ENCODE measurements at places on chromosomes 3 and 15. TPM values are rescaled to one million over a fixed set of nuclear protein-coding genes. Genes with fewer than 3 reads are reported as not detected.

GPR15 gene
- total RNA-seq, result not detected

KLHL40 gene
- 0.19 TPM for total RNA-seq

HEMK1 gene
- total RNA-seq, result 12.2 TPM

ISL2 gene
- not detected for total RNA-seq

DNA sequence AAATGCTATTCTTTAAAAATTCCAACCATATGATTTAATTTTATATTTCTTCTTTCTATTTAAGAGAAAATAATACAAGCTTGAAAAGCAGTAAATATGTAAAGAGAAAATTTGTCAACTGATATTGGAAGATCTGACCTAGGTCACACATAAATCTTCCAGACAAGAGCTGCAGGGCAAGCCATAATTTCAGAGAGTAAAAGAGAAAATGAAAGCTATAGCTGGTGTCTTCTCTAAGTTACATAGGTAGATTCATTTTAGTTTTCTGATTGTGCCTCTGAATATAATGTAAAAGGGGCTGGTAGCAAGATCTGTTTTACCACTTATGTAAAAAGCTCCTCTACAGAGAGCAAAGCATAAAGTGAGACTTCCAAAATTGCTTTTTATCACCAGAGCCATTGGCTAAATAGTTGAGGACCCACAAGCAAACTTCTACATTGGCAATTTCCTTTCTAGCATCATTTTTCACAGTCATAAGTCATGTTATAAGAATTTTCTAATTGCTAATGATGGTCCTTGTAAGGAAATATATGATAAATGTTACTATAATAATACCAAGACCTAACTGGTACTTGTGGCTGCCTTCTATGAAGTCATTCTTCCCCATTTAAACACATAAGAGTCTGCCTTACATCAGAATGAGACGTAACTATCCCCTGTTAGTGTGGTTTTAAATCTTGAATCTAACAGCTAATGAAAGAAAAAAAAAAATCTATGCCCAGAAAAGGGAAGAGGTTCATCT lies 80.8 kb upstream of the SKOR1 start:
- no peaks in the 10 kb centered on the region for H3K27me3 ChIP-seq
- no peak overlapping the region for H3K27ac ChIP-seq
- H3K36me3 ChIP-seq, result no peaks in the 10 kb centered on the region
- no peaks in the 10 kb centered on the region for H3K4me1 ChIP-seq

CHDH gene
- 3.6 TPM for total RNA-seq

DNA sequence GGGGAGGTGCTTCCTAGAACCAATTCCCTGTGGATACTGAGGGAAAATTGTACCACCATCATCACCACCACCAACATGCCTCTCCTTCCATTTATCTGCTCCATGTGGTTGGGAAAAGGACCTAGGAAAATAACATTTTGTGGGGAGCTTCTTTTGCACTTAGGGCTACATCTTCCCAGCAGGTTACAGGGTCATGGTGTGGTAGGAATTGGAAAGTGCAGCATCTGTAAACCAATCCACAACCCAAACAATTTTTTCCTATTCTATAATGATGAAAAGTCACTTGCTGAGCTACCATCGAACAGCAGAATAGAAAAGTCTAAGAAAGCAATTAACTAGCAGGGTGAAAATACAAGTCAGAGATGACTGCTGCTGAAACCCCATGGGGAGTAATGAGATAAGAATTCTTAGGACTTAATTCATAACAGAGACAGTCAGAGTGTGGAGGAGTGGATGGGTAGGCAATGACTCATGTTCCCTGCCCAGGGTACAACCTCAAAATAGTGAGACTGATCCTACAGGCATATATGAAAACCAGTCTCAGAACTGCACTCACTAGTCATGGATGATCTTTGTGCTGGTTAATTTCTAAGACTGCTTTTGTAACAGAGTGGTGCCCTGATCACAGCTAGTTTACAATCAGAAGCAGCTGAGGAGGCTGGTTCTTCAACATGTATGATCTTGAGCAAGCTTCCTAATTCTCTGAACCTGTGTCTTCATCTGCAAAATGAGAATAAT lies 38.1 kb upstream of the LEKR1 start:
- no peak overlapping the region for H3K27ac ChIP-seq
- no peak overlapping the region for H3K4me3 ChIP-seq
- H3K4me1 ChIP-seq, result no peaks in the 10 kb centered on the region
- DNase-seq, result no peak

DNA sequence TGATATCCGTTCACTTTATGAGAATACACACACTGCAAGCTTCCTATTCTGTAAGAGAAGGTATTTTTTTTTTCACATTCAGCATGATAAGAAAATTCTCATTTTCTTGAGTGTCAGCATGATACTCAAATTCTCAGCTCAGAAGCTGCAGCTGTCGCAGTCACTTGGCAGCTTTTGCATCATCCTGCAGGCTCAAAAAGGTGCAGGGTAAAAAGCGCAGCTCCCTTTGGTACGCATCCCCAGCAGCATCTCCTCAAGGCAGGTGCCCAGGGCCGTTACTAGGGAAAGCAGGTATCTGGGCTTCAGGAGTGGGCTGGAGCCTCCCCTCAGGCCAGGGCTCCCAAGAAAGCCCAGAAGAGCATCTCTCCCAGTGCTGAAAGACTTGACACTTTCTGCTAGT lies 22.3 kb downstream of the LNP1 start:
- H3K36me3 ChIP-seq, result no peaks in the 10 kb centered on the region
- no peak overlapping the region for H3K4me3 ChIP-seq
- H3K27ac ChIP-seq, result no peak overlapping the region
- DNase-seq, result no peak
- H3K27me3 ChIP-seq, result no peaks in the 10 kb centered on the region

DNA sequence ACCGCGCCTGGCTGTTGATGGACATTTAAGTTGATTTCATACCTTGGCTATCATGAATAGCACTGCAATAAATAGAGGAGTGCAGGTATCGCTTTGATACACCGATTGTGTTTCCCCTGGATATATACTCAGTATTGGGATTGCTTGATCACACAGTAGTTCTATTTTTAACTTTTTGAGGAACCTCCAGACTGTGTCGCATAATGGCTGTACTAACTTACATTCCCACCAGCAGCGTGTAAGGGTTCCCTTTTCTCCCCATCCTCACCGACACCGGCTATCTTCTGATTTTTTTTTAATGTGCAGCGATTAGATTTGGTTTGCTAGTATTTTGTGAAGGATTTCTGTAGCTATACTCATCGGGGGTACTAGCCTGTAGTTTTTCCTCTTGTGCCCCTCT lies 16.0 kb downstream of the RUBCN start:
- no peak overlapping the region for H3K4me3 ChIP-seq
- peaks cover 21% of the 10 kb centered on the region for H3K36me3 ChIP-seq
- no peaks in the 10 kb centered on the region for H3K27me3 ChIP-seq
- DNase-seq, result no peak
- H3K4me1 ChIP-seq, result no peaks in the 10 kb centered on the region

- no peaks in the 10 kb centered on the region for H3K4me1 ChIP-seq
- no peaks in the 10 kb centered on the region for H3K36me3 ChIP-seq
- H3K27me3 ChIP-seq, result no peaks in the 10 kb centered on the region
- H3K4me3 ChIP-seq, result no peak overlapping the region
- no peak for DNase-seq
These were observed 78.4 kb downstream of the PLSCR2 start for GRCh38 chr3:146390957-146391356.

DNA sequence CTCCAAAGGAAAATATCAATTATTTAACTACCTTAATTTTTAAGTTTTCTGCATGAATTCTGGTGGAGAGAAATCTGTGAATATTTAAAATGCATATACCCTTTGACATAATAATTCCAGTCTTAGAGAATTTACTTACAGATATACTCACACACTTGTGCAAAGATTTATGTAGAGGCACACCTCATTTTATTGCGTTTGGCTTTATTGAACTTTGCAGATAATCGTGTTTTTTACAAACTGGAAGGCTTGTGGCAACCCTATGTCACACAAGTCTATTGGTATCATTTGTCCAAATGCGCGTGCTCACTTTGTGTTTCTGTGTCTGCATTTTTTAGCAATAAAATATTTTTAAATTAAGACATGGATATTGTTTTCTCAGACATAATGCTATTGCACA lies 81.5 kb downstream of the SENP2 start:
- no peaks in the 10 kb centered on the region for H3K27me3 ChIP-seq
- no peak overlapping the region for H3K4me3 ChIP-seq
- H3K36me3 ChIP-seq, result no peaks in the 10 kb centered on the region
- H3K4me1 ChIP-seq, result no peaks in the 10 kb centered on the region

DNA sequence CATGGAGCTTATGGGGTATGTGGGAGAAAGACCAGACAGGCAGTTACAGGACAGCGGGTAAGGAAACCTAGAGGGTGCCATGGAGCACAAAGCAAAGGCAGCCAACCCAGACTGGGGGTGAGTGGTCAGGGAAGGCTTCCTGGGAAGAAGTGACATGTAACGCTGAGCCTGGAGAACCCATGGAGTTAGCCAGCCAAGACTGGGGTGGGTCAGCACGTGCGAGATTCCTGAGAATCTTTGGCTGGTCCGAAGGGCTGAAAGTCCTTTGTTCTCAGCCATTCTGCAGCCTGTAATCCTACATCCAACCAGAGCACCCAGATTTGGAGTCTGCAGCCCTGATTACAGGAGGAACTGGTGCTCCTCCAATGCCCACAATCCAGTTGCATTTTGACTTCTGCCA lies 120.1 kb upstream of the WNT5A start:
- no peaks in the 10 kb centered on the region for H3K27me3 ChIP-seq
- H3K4me3 ChIP-seq, result no peak overlapping the region
- H3K27ac ChIP-seq, result no peak overlapping the region
- DNase-seq, result no peak

DNA sequence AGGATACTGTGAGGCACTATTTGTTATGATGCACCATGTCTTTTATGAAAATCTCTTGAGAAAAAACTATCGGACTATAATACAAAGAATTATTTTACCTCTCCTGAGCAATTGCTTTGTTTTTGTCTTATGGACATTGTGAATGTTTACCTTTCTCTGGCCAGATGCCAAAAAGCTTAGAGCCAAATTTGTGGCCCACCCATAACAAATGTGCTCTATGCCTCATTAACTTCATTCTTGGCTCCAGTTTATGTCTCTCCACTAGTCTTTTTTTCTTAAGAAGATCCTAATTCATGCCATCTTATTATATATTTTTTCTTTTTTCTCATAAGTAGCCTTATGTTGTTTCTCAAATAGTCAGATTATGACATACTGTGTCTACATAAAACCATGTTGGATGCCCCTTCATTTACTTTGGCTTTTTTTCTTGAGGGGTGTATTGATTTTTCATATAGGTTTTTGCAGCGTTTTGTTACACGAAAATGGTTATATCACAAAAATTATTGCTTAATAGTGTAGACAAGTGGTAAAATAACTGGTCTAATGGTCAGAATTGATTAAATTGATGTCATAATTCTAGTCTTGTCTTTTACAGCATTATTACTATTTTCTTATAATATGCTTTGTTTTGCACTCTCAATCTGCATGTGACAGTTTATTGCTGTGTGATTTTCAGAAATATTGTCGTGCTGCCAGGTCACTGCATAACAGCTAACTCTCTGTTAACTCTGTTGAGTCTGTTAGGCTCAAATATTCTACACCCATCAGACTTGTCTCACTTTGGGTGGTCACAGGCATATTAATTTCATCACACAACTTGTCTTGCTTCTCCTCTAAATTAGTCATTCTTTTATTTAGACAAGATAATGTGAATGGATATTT lies 18.2 kb downstream of the SENP8 start:
- H3K4me3 ChIP-seq, result no peak overlapping the region
- H3K27me3 ChIP-seq, result no peaks in the 10 kb centered on the region
- DNase-seq, result no peak
- H3K36me3 ChIP-seq, result no peaks in the 10 kb centered on the region
- no peak overlapping the region for H3K27ac ChIP-seq

- no peaks in the 10 kb centered on the region for H3K4me1 ChIP-seq
- H3K36me3 ChIP-seq, result no peaks in the 10 kb centered on the region
These were observed 16.8 kb downstream of the CLDN16 start for GRCh38 chr3:190404715-190405114.

- no peak overlapping the region for H3K4me3 ChIP-seq
- H3K36me3 ChIP-seq, result no peaks in the 10 kb centered on the region
- DNase-seq, result no peak
- H3K27ac ChIP-seq, result no peak overlapping the region
These were observed 9.5 kb upstream of the CSPG4 start for GRCh38 chr15:75721923-75722870.

DLL4 gene
- total RNA-seq, result 10.7 TPM

SV2B gene
- total RNA-seq, result 0.63 TPM

DNA sequence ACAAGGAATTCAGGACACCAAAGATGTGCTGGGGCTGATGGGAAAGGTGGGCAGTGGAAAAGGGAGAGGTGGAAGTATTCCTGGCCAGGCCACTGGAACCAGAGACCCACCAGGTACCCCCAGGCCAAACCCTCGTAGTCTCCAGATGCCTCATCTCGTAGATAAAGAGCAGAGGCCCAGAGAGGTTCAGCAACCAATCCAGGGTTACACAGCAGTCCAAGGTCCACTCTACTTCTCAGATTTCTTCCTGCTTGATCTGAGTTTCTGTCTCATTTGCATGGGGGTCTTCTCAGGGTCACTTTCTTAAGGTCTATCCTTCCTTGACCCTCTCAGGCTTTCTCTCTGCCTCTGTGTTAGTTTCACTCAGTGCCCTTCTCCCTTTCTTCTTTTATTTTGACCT lies 5.1 kb downstream of the TTC21A start:
- DNase-seq, result no peak
- no peaks in the 10 kb centered on the region for H3K36me3 ChIP-seq
- no peak overlapping the region for H3K4me3 ChIP-seq
- no peak overlapping the region for H3K27ac ChIP-seq
- H3K4me1 ChIP-seq, result no peaks in the 10 kb centered on the region

DNA sequence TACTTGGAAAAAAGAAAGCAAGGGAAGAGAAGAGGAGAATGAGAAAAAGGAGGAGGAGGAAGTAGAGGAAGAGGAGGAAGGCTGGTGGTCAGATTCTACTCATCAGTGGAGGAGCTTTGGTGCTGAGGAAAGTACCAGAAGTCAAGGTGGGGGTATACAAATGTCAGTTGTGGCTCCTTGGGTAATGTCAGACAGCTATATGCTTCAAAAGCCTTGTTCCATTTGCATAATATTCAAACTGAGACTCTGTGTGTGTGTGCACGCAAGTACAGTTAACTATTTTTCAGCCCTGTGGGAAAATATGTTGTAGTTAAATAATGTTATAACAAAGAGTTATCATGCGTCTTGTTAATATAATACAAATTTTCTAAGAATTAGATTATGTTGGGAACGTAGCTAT lies 609.7 kb downstream of the PDCD6IP start:
- DNase-seq, result no peak
- H3K36me3 ChIP-seq, result no peaks in the 10 kb centered on the region
- H3K27ac ChIP-seq, result no peak overlapping the region
- H3K4me1 ChIP-seq, result no peaks in the 10 kb centered on the region
- H3K4me3 ChIP-seq, result no peak overlapping the region
- H3K27me3 ChIP-seq, result no peaks in the 10 kb centered on the region
